ENCODE measurements at places on chromosomes 16 and 17.

DNA sequence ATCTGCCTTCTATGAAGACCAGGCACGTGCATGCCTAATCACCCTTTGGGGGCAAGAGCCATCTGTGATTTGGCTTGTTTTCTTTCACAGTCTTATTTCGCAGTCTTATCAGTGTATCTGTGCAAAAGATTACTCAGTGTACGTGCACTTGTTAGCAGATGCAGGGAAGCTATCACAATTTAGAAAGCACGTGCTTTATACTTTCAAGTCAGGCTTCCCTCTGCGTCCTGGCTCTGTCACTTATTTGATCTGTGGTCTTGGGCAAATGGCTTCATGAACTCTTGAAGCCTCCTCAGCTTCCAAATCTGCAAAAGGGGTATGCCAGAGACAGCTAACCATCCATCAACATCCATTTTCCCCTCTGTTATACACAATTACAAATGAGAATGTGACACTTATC, 246.4 kb downstream of the XYLT1 start:
- DNase-seq, result no peak

DNA sequence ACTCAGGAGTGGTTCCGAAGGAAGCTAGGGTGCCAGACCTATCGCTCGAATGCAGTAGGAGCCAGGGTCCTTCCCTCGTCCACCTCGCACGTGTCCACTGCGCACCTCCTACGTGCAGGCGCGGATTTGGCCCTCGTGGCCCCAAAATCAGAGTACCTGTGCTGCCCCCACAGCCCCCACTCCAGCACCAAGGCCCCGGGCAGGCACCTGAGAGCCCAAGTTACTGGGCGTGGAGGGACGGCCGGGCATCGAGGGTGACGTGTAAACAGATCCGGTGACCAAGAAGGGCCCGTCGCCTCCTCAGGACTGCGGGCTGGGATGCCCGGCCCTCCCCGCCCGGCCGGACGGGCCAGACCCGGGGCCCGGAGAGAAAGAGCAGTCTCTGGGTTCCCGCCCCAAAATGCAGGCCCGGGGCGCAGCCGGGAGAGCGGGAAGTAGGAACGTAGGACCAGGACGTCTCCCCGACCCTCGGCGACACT, 492 bp downstream of the SLC25A39 start:
- no peak for DNase-seq

DNA sequence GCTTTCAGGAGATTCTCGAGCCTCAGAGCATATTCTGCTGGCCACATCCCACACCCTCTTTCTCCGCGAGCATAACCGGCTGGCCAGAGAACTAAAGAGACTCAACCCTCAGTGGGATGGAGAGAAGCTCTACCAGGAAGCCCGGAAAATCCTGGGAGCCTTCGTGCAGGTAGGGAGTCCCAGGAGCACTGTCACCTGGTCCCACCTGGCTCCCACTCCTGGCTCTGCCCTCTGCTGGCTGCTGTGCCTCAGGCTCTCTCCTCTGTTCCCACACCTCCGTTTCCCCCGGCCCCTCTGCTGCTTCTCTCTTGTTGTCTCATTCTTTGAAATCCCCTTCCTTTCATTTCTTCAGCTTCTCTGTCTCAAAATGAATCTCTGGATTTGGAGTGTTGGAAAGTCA, 16.4 kb downstream of the LPO start:
- no peak for DNase-seq

DNA sequence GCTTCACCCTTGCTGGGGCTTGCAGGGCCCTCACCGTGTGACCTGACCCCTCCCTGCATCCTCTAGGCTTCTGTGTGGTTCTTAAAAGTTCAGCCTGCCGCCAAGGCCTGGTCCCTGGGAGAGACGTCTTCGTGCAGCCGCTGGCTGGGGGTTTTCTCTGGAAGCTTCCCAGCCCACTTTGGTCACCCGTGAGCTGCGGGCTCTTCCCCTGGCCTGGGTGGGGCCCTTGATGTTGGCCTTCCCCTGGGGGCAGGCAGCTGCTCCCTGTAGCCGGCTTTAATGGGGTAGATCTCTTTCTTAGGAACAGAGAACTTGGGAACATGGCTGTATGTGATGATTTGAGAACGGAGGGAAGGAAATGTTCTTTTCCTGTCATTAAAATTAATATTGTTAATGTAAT, 32.7 kb downstream of the ZNF750 start:
- DNase-seq, result no peak

- no peak for DNase-seq
These were observed 3.7 kb downstream of the METTL16 start for GRCh38 chr17:2508035-2508434.

DNA sequence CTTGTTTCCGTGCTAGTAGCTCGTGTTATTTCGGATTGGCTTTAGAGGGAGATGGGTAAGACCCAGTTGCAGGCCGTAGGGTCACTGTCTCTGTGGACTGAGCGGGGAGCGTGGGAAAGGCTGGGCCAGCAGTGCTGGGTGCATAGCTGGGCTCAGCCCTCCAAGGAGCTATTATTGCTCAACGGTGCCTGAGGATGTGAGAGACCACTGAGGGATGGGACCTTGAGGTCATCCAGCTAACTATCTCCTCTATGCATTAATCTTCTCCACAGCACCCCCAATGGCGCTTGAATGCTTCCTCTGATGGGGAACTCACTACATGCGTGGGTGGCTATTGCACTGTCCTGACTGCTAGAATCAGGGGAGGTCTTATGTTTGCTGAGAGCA, 126.1 kb upstream of the FOXF1 start:
- DNase-seq, result no peak

DNA sequence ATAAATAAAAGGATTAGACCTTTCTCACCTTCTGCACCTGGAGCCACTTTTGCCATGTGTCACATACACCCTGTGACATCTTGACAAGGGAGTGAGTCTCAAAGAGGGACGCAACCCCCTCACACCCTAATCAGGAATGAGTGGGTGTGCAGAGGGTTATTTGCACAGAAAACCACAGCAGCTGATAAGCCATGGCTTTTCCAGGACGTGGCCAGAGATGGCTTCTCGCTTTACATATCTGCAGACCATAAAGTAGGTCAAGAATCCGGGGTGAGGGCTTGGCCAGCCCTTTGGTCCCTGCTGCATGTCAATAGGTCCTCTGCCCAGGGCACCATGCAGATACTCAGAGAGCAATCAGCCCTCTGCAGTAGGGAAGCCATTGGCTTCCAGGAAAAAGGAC, 2.4 kb upstream of the CD300LF start:
- DNase-seq, result no peak

GRCh38 chr17:20066253-20066652, 57.1 kb downstream of the SPECC1 start:
- DNase-seq, result no peak

DNA sequence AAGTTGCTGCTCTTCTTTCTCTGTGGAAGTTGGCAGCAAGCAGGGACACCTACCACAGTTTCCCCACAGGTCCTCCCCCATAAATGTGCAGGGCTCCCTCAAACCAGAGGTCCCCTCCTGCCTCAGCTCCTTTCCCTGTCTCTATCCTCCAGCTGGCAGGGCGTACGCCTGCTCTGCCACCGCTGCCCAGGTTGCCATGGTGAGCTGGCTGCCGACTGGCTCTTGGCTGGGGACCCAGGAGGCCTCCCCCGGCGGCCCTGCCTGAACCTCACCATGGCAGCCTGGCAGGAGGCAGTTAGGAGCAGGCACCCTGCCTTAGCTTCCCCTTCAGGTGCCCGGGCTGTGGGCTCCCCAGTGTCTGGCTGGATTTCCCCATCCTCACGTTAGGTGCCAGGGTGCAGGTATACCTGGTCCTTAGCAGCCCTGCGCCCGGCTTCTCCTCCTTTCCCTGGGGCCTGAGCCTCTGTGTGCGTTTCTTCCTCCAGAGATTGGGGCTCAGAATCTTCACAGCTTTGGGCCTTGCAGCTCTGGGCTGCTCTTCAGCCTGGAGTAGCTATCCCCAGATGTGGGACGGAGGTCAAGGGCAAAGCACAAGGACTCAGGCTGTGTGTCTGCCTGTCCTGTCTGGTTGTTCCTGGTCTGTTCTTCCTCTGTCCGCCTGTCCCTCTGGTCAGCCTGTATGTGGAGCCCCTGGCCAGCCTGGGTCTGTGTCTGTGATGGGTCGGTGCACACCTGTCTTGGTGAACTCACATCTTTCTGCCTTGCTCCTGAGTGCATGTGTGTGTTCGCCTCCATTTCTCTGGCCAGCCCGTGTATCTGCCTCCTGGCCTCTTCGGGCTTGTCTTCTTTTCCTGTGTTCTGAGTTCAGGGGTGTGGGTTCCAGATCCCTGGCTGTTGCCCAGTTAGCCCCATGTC, 15.7 kb downstream of the GJD3 start:
- DNase-seq, result peak; percentile 89

GRCh38 chr16:3577302-3577752, at the start of gene NLRC3:
Gene NLRC3 (minus strand): TSS chr16:3577403. CDS start chr16:3565036, 12,367 bp downstream.
- DNase-seq, result no peak

- no peak for DNase-seq
These were observed 35.8 kb downstream of the AMFR start for GRCh38 chr16:56389554-56389953.

DNA sequence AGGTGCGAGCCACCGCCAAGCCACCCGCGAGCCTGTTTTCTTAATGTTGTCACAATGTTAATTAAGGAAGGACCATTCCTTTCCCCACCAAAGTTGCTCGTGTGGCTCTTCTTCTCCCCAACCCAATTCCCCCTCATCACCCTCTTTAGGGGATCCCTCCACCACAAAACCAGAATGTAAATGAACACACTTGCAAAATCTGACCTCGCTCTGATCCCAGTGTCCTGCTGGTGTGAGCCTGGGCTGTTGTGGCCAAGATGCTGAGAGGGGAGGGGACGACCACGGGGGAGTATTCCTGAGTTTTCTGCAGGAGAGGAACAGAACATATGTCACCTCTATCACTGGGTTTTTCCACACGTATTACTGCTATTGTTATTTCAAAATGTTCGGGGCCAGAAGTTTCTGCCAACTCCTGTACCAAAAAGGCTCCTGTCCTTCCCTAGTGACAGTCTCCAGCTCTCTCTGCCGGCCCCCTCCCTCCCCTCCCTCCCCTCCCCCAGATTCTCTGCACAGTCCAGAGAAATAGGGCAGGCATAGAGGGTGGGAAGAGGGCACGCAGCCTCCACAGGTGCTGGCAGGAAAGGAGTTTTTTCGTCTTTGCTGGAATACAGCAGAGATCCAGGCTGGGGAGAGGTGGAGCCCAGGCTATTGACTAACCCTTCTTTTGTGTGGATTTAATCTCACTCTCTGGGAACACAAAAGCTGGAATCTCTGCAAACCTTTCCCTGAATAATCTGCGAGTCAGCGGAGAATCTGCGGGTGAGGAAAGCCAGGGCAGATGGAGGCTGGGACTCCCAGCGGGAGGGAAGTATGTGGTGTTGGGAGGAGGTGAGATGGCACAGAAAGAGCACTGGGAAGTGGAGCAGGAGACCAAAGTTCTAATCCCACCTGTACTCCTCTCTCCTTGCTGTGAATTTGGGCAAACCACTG, 4.5 kb upstream of the CA4 start:
- no peak for DNase-seq

DNA sequence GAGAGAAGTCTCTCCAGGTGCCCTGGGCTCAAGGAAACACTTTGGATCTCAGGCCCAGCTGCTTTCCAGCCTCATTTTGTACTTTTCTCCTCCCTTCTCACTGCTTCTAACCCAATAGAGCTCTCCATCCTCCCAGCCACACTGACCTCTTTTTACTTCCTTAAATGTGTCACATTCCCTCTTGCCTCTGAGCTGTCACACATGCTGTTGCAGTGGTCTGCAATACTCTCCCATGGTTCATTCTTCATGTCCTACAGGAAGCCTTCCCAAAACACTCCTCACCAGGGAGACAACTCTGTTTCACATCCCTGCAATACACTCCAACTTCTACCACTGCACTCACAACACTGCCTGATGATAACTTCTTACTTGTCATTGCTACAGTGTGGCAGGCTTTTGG, 242.1 kb upstream of the DYNLRB2 start:
- DNase-seq, result no peak

DNA sequence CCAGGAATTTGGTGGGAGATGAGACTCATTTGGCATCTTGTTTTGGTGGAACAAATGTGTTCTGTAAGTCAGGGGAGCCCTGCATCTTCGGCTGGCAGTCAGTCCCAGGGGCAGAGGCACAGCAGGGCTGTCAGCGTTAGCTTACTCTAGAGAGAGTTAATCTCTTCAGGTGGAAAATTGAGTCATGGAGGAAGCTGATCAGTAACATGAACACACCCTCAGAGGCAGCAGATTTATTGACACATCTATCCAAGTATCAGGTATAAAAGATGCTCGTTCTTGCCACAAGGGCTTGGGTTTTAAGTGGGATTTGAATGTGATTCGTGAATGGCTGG, 55.2 kb downstream of the EPN2 start:
- DNase-seq, result no peak

DNA sequence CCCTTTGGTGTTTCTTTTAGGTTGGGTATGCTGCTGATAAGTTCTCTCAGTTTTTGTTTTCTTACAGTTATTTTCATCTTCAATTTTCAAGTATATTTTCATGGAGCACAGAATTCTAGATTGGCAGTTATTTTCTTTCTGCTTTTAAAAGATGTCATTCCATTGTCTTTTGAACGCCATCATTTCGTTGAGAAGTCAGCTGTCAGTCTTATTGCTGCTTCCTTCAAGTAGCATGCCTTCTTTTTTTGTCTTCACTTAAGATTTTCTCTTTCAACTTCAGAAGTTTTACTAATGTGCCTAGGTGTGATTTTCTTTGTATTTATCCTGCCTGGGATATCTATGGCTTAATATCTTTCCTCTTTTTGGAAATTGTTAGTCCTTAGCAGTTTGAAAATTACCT, 262.2 kb upstream of the PMFBP1 start:
- DNase-seq, result no peak

GRCh38 chr16:47320546-47321310, 140.1 kb downstream of the ITFG1 start:
- peak; percentile 10 for DNase-seq

- DNase-seq, result no peak
These were observed 6.4 kb upstream of the PRSS21 start for GRCh38 chr16:2810651-2811050.

DNA sequence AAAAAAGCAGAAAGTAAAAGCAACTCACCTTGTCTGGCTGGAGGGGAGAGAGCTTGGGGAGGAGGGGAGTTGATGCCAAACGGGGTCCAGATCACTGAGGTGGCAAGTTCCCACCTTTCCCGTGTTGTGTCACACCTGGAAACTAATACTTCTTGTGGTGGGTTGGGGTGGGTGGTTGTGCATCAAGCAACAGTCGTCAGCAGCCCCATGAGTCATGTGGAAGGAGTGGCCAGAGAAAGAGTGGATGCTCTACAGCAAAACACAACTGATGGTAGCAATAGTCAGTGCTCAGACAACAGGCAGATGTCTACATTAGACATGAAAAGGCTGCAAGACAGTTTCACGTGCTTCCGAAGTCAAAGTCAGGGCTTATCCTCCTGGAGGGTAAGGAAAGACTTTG, 35.4 kb downstream of the ARSG start:
- no peak for DNase-seq

GRCh38 chr16:67025210-67025550, 3.8 kb upstream of the CBFB start:
- no peak for DNase-seq

GRCh38 chr16:57947261-57947660, 23.7 kb downstream of the CNGB1 start:
- DNase-seq, result no peak

- no peak for DNase-seq
These were observed 9.2 kb downstream of the SNN start for GRCh38 chr16:11677451-11677951.

- peak; percentile 36 for DNase-seq
These were observed 3.1 kb downstream of the TPPP3 start for GRCh38 chr16:67389911-67390815.
